ENCODE measurements at places on chromosomes 6 and 20.

DNA sequence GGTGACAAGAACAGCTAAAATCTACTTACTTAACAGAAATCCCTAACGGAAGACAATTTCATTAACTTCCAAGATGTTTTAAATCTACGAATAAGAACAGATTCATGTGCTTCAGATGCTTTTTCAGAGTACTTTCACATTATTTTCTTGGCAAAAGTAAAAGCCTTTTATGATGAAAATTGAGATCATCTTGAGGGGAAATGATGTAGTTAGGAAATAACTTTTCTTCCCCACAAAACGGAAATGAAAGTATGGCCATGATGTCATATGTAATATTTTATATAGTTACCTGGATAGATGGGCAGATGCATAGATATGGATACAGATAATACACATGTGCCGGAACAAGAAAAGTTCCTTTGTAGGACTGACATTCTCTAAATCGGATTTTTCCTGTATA lies 32.8 kb downstream of the SASH1 start:
- H3K36me3 ChIP-seq, result no peaks in the 10 kb centered on the region
- H3K27ac ChIP-seq, result no peak overlapping the region
- no peaks in the 10 kb centered on the region for H3K27me3 ChIP-seq
- no peak overlapping the region for H3K4me3 ChIP-seq
- no peak for DNase-seq

DNA sequence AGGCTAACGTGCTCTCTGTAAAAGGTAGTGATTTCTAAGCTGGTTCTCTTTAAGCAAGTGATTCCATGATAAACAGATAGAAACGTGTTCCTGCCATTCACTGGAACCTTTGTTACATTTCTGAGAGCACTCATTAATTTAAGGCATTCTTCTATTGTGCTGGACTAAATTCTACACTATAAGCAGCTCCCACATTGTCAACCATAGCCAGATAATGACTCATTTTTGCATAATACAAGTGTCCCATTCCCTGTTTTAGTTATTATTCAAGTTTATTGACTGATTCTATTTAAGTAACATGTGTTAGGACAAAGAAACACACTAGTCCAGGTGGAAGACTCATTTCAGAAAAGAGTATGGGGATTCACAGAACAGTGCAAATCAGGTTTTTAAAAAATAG lies 13.5 kb upstream of the XRN2 start:
- no peaks in the 10 kb centered on the region for H3K27me3 ChIP-seq
- H3K4me3 ChIP-seq, result no peak overlapping the region
- H3K4me1 ChIP-seq, result no peaks in the 10 kb centered on the region
- H3K36me3 ChIP-seq, result no peaks in the 10 kb centered on the region
- no peak for DNase-seq
- no peak overlapping the region for H3K27ac ChIP-seq

DNA sequence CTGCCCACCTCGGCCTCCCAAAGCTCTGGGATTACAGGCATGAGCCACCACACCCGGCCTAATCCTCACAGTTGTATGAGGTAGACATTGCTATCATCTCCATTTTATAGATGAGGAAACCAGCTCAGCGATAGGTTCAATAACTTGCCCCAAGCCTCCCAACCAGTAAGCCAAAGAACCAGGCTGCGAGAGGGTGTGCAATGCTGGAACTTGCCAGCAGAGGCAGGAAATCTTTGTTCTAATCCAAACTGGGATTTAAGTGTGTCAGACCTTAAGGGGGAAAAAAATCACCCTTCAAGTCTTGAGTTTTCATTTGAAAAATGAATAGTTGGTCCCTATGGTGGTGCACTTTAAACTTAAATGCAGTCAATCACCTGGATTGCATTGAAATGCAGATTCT lies 20.1 kb upstream of the RNGTT start:
- no peak for DNase-seq
- no peak overlapping the region for H3K27ac ChIP-seq
- no peaks in the 10 kb centered on the region for H3K36me3 ChIP-seq
- H3K4me3 ChIP-seq, result no peak overlapping the region
- no peaks in the 10 kb centered on the region for H3K27me3 ChIP-seq

DNA sequence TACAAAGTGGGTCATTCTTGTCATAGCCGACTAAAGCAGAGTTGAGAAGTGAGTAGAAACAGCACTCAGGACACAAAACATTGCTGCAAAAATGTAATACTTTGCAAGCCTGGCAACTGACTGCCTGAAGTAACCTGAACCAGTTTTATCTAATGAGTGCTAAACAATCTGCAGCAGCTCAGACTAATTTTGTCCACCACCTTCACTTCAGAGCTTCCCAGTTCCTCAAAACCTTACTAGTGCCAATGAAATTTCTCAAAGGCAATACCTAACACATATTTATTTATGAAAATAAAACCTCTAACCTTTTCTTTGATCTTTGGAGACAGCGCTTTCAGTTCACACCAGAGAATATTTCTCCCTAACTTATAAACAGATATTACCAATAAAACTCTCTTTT lies 56.7 kb upstream of the FKBP1C start:
- no peak overlapping the region for H3K4me3 ChIP-seq
- H3K27ac ChIP-seq, result no peak overlapping the region
- H3K27me3 ChIP-seq, result no peaks in the 10 kb centered on the region
- no peak for DNase-seq

DNA sequence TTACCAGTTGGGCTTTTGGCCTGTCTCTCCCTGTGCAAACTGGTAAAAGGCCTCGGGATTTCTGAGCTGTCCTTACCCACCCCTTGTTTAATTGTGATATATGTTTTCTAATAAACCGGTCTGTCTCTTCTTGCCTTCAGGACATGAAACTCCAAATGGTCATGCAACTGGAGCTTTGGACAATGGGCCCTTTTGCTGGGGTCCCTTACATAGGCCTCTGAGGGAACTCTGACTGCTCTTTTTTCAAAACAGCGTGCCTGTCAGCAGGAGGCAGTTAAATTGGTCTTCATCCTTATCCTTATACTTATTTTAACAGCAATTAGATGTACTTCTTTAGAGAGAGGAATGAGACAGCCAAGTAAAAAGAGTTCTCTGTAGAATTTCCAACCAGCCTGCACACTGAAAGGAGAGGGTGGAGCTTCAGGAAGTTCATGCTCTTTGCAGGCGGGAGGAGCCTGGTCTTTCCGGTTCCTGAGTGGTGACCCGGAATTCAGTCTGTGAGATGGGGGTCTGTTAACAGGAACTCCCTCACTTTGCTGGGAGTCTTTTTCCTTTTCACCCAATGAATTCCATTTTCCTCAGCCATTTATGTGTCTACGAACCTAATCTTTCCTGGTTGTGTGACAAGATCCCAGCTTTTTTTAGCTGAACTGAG lies 299.6 kb upstream of the GJE1 start:
- H3K36me3 ChIP-seq, result no peaks in the 10 kb centered on the region
- DNase-seq, result no peak
- no peaks in the 10 kb centered on the region for H3K27me3 ChIP-seq
- H3K4me1 ChIP-seq, result no peaks in the 10 kb centered on the region
- no peak overlapping the region for H3K4me3 ChIP-seq

Data from MM.1S (cell line).